ENCODE measurements at places on chromosomes 3 and 15.

DNA sequence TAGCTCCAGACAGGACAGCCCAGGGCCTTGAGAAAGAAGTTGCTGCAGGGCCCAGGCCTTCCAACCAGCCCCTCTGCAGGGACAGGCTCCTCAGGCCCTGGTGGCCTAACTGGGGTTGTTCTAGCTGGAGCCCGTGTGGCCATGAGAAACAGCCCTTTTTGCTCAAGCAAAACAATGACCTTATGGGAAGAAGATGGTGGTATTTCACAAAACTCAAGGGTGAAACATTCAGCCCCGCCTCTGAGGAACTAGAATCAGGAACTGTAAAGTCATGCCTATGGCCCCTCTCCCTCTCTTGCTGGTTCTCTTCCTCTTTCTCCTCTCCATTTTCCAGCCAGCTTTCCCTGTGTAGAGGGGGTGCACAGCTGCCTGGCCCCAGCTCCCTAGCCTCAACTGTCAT lies 273.3 kb downstream of the RPLP1 start:
- DNase-seq, result no peak

- no peak for DNase-seq
These were observed 95.8 kb downstream of the TGFBR2 start for GRCh38 chr3:30702038-30702827.

GRCh38 chr3:122766430-122766829 lies 27.2 kb downstream of the HSPBAP1 start:
- DNase-seq, result no peak

GRCh38 chr3:84978843-84979242 lies 20.1 kb downstream of the CADM2 start:
- no peak for DNase-seq
